ENCODE measurements at places on chromosomes 4 and X.

DNA sequence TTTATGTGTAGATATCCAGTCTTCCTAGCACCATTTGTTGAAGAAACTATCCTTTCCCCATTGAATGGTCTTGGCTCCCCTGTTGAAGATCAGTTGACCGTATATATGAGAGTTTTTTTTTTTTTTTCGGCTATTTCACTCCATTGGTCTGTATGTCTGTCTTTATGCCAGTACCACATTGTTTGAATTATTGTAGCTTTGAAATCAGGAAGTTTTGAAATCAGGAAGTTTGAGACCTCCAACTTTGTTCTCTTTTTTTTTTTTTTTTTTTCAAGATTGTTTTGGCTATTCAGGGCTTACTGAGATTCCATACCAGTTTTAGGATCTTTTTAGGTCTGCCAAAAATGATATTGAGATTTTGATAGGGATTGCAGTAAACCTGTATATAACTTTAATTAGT, 4.3 kb upstream of the SCD5 start:
- no peak for DNase-seq

DNA sequence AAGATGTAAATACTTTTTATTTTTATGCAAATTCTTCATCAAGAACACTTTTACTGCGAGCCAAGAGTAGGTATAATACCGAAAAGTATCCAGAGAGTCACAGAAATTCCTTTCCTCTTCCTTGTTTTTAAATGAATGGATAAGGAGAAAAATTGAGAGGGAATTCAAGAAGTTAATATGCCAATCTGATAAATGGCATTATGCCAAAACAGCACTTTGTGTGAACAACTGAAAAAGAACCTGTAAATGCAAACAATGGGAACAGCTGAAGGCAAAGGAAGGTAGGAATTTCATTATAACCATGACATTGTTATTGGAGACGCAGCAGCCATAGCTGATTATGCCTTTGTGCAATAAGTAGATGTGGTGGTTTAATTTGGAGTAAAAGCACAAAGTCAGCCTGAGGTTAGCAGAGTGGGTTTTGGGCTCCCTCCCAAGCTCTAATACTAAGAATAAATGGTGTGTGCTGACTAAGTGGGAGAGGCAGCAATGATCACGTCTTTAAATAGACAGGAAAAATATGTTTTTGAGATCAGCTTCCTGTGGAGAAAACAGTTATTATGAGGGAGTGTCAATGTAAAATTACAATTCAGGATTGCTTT, 209.8 kb upstream of the NDST4 start:
- DNase-seq = no peak

DNA sequence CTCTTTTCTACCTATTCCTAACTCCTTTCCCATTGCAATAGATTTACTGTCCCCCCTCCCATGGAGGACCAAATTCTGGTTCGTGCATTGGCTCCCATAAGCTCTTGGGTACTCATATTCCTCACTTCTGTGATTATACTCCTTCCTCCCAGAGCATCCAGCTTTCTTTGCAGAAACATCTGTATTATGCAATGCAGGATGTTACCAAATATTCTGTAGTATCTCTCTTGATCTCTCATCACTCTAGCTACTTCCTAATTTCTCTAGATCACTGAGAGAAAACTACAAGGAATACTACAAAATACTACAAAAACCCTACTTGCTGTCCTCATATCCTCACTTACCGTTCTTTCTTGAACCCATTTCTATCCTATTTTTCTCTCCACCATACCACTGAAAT, 395.9 kb upstream of the HS3ST1 start:
- DNase-seq = no peak

DNA sequence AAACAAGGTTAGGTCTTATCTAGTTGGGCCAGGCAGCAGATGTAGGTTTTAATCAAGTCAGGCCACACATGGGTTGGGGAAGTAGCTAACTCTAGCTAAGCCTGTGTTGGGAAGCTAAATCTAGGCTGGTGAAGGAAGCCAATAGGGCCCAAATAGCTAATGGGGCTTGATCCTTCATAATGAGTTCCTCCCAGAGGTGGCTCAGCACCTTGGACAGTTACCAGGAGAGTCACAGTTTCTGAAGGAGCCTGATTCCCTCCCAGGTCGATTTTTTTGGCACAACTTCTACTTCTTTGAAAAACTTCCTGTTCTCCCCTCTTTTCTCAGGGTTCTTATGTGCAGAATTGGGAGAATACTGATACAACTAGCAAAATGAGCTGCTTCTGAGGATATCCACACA, 242.5 kb upstream of the PRPS2 start:
- DNase-seq = no peak

GRCh38 chr4:152738827-152739226, 40.7 kb downstream of the TIGD4 start:
- no peak for DNase-seq

DNA sequence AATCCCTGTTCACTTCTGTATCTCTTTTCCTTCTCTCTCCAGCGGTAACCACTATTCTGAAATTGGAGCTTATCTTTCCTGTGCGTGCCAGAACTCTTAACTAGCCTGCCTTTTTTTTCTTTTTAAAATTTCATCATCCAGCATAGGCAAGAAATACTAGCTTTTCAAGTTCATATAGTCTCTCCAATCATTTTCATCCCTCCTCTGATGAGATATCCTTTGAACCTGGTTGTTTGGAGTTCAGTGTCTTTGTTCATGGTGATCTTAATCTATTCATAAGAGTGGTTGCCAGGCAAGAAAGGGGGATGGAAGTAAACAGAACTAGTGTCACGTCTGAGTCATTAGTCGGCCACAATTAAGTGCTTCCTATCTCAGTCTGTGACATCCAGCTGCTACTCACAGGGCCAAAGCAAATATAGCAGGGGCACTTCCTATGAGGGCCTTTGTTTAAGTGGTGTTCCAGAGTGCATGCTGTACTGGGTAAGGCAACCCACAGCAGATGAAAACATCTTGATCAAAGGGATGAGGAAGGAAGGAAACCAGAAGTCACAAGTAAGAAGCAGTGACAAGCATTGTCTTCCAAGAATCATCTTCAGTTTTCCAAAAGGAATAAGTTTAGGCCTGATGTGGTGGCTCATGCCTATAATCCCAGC, 56.4 kb upstream of the XIAP start:
- peak; percentile 34 for DNase-seq

- DNase-seq = no peak
Observed at GRCh38 chr4:4247696-4248028, 361 bp downstream of the TMEM128 start.

DNA sequence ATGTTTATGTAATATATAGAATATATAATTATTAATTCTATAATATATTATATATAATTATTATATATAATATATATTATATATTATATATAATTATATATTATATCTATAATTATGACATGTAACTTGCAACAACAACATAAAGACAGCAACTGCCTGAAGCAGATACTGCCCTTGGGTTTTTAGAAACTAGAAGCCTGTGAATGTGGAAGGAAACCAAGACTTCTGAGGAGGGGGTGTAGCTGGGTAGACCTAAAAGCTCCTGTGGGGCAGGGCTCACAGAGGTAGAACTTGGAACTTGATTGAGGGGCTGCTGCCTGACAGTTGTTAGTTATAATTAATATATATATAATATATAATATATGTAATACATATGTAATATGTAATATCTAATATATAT, 167.2 kb upstream of the SLIT2 start:
- DNase-seq = no peak

- no peak for DNase-seq
Observed at GRCh38 chr4:127410644-127411043, 222.1 kb upstream of the INTU start.

- no peak for DNase-seq
Observed at GRCh38 chr4:98663226-98664006, 5.0 kb upstream of the TSPAN5 start.

- DNase-seq = no peak
Observed at GRCh38 chr4:47692691-47693090, 145.2 kb downstream of the CORIN start.

DNA sequence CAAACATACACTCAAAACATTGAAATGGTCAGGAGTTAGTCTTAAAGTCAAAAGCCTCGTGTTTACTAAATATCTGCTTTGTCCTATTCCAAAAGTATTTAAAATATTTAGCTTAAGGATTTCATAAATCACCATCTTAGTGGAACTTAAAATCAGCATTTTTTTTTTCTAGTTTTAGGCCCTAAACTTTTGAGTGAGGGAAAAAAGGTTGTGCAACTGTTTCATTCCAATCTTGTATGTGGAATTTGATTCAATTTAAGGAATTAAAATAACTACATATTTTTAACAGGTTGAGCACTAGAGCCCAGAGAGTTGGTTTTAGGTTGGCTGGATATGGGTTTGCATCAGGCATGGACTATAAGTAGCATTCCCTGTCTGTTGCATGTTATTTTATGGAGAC, 35.7 kb upstream of the ANK2 start:
- DNase-seq = no peak

- no peak for DNase-seq
Observed at GRCh38 chr4:39427520-39428114, 20.9 kb downstream of the KLB start.

GRCh38 chr4:153790962-153791551, 2.2 kb upstream of the SFRP2 start:
- peak; percentile 86 for DNase-seq

- DNase-seq = no peak
Observed at GRCh38 chr4:12116009-12116552, 687.4 kb upstream of the HS3ST1 start.

DNA sequence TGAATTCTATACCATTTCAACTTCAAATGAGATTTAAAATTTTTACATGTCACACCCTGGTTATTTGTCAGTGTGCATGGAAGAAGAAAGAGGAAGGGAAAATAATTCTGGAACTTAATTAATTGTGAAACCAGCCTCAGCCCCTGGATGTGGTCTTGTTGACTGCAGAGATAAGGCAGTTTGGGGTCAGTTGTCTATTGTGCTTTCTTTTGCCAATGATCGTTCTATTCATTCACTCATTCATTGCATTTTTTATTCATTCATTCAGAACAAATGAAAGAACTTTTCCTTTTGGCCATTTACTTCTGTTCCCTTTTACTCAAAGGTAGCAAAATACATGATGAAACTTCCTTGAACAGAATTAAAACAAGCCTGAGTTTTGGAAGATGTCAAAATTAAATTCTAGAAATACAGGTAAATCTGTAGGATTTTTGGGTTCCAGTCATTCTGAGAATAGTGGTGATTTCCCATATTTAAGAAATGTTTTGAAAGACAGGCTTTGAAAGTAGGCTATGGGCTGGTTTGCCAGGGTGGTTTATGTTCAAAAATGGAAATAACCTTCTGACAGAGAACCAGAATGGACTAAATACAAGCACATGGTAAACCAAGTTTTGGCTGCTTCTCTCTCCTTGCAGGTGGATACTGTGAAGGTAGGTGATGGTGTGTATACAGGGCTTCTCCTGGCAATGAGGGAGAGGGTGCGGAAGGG, 35.7 kb downstream of the PARM1 start:
- no peak for DNase-seq
